ENCODE measurements at places on chromosomes 13 and 19.

- no peak for DNase-seq
Observed at GRCh38 chr13:74087357-74087756, 46.8 kb downstream of the KLF12 start.

DNA sequence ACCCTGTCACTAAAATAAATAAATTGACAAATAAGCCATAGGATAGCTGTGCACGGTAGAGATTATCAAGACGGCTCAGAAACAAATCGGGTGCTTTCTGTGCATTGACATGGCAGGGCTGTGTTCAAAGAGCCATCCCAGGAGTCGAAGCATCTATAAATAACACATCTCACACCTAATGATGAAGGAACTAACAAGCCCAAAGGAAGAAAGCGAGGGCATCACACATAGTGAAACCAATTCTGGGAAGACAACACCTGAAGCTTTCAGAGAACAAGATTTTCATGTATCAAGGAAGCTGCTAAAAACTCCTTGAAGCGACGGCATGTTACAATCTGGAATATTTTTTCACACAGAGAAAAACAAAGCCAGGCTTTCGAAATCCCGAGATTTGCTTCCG, 36.1 kb downstream of the KLF2 start:
- no peak for DNase-seq

- DNase-seq: no peak
Observed at GRCh38 chr13:62251734-62252133, 836.1 kb upstream of the PCDH20 start.

- no peak for DNase-seq
Observed at GRCh38 chr13:32590266-32590665, 4.0 kb downstream of the PDS5B start.

- DNase-seq: peak; percentile 23
Observed at GRCh38 chr19:4722671-4723594, 709 bp downstream of the DPP9 start.

GRCh38 chr19:5081443-5082161, 112.7 kb downstream of the KDM4B start:
- DNase-seq: no peak

GRCh38 chr13:110349239-110349638, 42.2 kb downstream of the COL4A2 start:
- DNase-seq: no peak

DNA sequence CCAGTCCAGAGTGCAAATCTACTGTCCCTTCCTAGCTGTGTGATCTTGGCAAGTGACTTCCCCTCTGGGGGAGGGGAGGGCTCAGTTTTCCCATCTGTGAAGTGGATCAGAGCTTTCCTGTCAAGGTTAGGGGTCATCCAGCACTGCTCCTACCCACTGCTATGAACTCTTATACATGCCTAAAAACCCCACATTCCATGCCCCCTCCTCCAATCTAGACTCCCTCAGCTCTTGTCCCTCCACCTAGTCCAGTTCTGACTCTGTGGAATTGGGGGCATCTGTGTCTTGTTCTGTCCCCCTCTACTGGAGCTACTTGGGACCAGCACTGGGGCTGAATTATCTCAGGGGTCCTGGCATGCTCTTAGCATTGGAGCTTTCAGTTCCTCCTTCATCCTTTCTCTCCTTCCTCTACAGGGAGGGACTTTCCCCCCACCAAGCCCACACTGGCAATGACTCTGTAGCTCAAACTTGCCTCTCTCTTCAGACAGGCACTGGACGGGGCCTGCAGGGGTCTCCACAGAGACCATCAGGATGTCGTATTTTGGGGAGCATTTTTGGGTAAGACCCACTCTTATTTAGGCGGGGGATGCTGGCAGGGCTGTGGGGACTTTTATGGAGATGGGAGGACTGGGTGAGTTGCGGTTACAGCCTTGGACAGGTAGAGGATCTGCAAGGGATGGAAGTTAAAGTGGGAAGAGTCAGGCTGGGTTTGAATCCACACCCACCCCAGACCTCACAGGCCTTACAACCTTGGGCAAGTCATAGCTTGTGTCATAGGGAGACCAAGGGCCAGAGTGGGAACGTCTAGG, 3.6 kb downstream of the FCHO1 start:
- DNase-seq: no peak

DNA sequence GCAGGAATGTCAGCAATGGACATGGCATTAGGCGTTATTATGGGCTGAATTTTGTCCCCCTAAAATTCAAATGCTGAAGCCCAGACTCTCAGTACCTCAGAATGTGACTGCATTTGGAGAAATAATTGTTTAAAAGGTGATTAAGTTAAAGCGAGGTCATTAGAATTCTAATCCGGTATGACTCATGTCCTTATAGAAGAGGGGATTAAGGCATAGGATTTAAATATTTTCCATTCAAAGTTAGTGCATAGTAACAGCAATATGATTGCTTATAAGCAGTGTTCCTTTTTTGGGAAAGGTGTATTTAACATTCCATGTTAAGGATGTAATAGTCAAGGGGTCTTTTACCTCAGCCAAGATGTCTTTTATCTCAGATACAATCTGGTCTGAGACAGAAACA, 95.5 kb downstream of the NHLRC3 start:
- no peak for DNase-seq

- DNase-seq: peak; percentile 15
Observed at GRCh38 chr19:41700381-41701195, 7.8 kb upstream of the CEACAM5 start.

DNA sequence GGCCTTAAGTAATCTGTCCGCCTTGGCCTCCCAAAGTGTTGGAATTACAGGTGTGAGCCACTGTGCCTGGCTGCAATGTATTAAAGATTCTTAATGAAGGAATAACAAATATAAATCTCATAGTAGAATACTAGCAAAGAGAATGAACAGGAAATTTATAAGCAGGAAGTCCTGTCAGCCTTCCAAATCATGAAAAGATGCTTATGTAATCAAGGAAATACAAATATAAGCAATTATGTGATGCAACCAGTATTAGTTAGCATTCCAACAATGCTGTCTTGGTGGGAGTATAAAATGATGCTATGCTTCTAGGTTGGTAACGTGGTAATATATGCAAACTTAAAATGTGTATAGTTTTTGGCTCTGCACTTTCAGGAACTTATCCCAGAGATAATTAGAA, 133.8 kb downstream of the PDS5B start:
- no peak for DNase-seq

- no peak for DNase-seq
Observed at GRCh38 chr13:110759710-110760109, 46.2 kb downstream of the ING1 start.

DNA sequence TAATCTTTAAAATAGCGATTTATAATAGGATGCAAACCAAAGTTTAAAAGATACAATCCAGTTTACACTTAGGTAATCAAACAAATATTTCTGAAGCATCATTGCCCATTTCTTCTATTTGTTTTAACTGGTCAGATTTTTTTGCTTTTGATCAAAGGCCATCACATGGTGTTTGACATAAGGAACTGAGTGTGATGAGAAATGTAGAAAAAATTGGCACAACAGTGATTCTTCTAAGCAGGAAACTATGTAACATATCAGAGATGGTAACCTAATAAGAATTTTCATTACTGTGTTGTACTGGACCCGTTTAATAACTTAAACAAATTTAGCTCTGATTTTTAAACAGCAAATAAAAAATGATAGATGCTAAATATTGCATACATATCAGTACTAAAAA, 644.7 kb upstream of the KLF12 start:
- no peak for DNase-seq

GRCh38 chr13:83794583-83794982, 87.7 kb downstream of the SLITRK1 start:
- DNase-seq: no peak

DNA sequence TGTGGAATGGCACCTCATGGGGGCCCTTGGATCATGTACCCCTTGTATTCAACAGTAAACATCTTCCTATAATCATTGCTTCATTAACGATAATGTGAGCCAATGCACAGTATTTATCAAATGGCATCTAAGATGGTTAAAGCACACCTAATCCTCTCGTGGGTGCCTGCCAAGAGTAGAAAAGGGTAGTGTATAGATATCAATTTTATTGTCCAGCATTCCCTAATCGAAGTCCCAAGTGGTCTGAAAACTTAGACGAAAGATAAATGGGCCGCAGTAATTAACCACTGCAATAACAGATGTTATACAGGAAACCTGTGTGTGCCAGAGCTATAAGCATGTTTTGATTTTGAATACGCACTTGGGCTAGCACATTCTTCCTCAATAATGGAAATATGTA, 667 bp upstream of the MBNL2 start:
- DNase-seq: no peak

GRCh38 chr13:70662231-70662940, 554.1 kb upstream of the KLHL1 start:
- no peak for DNase-seq

DNA sequence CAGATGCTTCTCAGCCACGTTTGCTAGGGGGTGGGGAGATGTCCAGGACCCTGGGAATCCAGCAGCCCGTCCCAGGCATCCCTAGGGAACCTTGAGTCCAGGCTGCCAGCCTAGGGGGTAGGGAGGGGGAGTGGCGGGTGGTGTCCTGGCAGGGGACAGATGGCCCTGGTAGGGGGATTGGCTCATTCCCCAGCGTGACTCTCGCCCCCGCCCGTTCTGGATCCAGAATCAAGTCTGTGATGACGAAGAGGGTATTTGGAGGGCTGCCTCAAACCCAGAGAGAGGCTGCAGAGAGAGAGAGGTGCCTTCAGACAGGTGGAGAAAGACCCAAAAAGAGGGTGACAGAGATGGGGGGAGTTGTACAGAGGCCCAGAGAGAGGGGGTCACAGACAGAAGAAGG, 4.1 kb downstream of the SLC17A7 start:
- DNase-seq: no peak

GRCh38 chr19:5844456-5845433, 5.2 kb upstream of the FUT6 start:
- no peak for DNase-seq

- no peak for DNase-seq
Observed at GRCh38 chr19:42512130-42512636, 16.1 kb downstream of the CEACAM1 start.

DNA sequence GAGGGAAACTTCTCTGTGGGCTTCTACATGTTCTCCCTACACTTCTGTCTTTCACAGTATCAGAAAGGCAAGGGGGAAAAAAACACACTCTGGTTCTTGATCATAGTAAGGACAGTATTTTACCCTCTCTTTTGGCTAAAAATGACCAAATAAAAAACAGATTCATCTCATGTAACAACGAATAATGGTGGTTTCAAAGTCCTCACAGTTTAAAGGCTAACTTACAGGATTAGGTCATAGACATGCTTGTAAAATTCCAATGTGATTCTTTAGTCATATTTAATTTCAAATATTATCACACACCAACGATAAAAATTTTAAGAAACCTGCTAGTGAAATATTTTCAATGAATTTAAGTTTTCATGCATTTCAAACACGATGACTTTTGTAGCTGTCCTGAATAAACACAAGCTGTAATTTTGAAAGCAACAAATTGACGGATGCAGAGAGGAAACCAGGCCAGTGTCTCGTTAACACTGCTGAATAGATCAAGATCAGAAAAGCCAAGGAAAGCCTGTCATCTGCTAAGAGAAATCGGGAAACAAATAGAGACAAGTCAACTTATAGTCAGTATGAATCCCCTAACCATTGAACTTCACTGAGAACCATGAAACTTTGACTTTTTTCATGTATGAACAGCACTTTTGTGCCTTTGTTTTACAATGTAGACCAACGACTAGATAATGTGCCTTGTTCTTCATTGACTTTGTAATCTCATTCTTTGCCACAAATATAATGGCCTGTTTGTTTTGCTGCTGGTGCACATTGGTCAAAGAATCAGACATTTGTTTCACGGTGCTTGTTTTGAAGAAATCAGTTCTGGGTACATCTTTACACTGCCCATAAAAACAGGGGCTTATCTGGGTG, 22.0 kb downstream of the MBNL2 start:
- no peak for DNase-seq

DNA sequence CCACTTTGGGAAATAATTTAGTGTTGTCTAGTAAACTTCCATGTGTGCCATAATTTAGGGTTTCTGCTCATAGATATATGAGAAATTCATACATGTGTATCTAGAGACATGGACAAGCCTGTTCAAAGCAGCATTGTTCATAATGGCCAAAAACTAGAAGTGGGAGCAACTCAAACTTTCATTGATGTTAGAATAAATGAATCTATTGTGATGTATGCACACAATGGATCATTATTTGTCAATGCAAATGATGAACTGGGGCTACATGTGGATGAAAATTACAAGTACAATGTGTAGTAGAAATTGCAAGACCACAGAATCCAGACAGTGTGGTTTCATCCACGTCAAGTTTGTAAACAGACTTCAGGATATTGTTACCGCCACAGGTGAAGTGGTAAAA, 284.7 kb downstream of the SLC7A1 start:
- DNase-seq: no peak

DNA sequence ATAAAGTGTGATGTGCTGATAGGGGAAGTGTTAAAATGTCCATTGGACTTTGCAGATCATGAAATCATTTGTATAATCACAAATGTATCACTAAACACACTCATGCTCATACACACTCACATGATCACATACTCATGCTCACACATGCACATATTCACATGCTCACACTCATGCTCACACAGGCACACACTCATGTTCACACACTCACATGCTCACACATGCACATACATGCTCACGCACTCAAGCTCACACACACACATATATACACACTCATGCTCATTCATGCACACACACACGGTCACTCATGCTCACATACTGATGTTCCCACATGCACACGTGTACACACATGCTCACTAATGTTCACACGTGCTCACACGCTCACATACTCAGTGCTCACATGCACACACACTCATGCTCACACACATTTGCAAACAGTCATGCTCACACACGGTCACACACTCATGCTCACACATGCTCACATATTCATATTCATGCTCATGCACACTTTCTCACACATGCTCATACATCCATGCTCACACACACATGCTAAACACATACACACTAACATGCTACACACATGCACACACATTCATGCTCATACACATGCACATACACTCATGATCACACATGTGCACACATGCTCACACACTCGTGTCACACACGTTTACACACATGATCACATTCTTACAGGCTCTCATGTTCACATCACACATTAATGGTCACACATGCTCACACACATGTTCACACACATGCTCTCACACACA, 116.7 kb upstream of the GJB6 start:
- DNase-seq: no peak

- DNase-seq: no peak
Observed at GRCh38 chr19:18697680-18698079, 14.2 kb downstream of the CRTC1 start.

- no peak for DNase-seq
Observed at GRCh38 chr19:8137425-8137824, 12.0 kb downstream of the FBN3 start.

GRCh38 chr13:110297766-110298504, 9.0 kb downstream of the COL4A1 start:
- DNase-seq: no peak
